NCI-H69 (cell line): ENCODE measurements at places on chromosomes 6 and 20.

DNA sequence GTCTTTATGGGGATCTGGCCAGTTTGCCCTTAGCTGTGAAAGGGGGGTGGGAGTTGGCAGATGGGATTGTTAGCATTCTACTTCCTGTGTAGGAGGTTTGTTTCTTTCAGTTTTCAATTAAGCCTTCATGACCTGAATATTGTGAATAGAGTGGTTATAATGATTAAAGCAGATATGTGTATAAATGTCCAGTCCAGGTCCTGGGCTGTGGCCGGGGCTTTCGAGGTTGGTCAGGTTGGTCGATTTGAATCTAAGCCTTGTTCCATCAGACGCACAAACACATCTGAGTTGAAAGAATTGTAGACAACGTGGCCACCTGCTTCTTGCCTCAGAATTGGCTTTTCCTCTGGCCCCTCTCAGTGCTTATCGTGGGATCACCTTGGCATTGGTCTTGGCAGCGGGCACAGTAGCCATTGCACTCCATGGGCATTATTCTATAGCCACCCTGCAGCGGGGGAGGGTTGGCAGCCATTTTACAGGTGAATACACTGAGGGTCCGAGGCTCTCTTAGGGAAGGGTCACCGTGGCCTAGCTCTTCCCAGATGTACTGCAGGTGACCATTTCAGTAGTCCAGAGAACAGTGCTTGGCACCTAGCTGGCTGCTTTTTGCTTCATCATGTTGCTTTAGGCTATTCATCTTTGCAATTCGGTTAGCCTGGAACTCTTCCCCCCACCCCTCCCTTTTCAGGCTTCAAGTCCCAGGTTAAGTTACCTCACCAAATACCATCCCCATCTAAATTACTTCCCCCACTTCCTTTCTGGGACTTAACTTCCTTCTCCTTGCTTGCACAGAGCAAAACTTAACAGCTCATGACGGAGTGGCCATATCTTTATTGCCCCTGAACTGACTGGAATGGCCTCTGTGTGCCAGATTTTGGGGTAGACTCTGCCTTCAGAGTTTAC, 1.1 kb downstream of the RNF114 start:
- peak; percentile 5 for DNase-seq

DNA sequence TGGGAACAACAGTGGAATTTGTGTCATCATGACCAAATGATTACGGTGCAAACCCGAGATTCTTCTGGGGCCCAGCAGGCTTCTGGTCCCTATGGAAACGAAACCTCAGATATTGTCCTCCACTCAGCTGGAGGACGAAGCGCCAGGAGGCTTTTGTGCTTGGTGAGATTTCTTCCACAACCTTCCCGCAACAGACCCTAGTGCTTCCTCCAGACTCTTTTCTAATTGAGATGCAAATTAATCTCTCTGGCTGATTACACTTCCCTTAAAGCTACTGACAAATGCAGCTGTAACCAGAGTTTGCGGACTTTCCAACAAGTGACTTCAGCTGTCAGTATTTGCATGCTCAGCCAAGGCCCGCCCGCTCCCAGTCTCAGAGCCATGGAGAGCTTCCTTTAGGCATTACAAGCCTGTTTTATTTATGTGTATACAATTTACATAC, 96.0 kb downstream of the INSM1 start:
- peak; percentile 98 for DNase-seq

- no peak for DNase-seq
Observed at GRCh38 chr6:149114167-149114566, 203.3 kb upstream of the TAB2 start.

GRCh38 chr6:18055714-18056382, 66.6 kb downstream of the NHLRC1 start:
- DNase-seq: no peak

DNA sequence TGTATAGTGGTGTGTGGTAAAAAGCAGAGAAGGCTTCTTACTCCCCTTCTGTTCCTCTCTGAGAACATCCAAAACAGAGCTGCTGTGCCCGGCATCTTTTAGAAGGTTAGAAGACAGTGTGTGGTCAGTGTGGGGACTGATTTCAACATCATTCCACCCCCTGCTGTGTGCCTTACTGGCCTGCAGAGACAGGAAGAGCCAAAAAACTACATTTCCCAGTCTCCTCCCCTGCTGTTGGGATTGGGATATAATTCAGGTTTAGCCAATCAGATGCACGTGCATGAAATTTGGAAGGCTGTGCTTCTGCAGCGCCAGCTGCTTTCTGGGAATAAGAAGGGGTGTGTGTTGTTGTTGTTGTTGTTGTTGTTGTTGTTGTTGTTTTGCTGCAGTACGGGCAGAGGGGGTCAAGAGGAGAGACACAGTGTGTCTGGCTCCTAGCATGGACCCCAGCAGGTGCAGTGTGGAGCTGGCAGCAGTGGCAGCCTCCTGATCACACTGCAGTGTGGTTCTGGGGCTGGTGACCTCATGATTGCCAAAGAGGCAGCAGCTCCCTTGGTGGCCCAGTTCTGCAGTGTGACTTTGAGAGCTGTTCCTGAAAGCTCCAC, 74.7 kb downstream of the MRPL14 start:
- DNase-seq: no peak

DNA sequence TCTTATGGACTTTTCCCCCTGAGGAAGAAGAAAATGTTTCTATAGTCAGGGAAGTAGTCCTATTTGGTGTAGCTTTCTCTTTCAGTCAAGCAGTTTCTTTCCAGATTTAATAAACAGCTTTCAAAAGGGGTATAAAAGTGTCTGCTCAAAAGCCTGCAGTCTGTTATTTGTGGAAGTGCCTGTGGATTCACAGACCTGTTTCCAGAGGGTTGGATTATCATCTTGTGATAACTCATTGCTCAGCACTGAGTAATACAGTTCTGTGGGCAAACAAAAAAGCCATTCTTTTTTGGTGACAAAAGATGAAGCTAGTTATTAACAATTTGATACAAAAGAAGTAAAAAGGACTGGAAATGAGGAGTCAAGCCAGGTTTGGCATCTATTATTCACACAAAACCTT, 358.2 kb upstream of the ID4 start:
- peak; percentile 46 for DNase-seq

DNA sequence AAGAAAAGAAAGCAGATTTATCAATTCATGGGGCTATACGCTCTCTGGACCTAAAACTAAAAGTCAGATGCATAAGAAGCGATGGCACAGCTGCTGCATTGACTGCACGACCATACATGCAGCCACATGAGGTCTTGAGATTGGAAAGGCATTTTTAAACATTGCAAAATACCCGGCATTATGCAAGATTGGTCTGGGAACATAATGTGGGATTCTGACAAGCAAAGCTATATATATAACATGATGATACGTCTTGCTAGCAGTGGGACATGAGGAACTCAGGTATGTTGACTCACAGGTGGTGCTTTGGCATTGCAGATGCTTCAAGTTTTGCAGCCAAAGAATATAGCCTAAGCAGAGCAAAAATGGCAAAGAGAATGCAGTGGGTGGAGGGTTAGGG, 55.1 kb downstream of the SAMD3 start:
- no peak for DNase-seq

- DNase-seq: no peak
Observed at GRCh38 chr6:38476888-38477287, 162.8 kb downstream of the BTBD9 start.

DNA sequence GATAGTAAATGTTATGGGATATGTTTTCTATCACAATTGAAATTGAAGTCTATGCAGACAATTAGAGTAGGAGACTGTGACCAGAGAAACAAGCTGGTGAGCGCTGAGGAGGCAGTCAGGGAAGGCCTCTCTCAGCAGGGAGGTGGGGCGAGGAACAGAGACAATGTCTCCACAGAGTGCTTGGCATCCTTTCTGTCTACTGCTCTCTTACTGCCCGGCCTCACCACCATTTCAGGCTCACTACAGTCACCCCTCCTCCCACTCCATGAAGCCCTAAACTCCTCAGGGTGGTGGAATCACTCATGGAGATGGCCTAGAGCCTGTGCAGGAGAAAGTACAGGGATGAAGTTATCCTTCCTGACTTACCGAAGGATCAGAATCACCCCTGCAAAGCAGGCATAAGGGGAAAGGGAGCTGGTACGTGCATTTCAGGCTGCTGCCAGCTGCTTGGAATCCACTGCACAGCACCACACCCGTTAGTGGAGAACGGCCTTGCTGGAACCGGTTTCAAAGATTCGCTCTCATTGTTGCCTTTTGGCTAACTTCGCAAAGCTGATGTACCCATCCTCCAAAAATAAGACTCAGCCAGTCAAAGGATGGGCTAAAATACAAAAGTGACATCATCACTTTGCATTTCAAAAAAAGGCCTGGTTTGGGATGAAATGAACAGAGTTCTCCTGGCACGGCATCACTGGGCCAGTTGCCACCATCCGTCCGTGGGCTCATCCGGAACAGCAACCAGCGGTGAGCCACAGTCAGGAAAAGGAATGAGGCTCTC, 67.3 kb downstream of the SLC22A23 start:
- DNase-seq: no peak

- DNase-seq: peak; percentile 38
Observed at GRCh38 chr20:46708172-46708860, 1.1 kb upstream of the SLC2A10 start.

GRCh38 chr6:87697581-87698546, 4.2 kb downstream of the AKIRIN2 start:
- DNase-seq: peak; percentile 80

DNA sequence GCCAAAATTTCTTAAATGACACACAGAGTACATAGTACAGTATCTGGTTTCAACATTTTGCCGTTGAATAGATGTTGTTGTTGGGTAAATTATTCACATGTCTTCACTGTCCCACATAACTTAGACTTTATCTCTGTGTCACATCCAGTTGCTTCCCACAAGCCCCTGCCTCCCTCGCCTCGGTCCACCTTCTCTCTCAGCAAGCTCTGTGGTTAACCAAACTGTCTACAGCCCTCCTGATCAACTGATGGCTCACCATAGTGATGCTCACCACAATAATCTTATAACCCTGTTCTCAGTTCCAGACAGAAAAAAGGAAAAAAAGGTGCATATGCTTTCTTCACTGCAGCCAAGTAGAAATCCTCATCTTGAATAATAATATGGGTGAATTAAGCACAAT, 23.0 kb downstream of the IL17F start:
- no peak for DNase-seq

DNA sequence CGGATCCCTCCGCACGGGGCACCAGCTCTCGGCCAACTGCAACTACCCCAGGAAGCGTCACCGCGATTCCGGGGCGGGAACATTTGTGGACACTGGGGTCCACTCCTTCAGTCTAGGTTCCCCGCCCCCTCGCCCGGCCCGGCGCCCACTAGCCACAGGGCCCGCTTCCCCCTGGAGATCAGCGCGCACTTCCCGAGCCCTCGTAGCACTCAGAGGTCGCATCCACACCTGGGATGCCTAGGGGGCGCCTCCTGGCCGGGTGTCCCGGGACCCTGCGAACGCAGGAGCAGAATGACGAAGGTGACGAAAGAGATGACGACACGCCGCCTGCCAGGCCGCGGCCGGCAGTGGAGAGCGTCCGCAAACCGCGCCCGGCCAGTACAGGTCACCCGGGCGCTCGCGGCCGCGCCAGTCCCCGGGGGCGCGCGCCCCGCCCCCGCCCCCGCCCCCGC, 309 bp upstream of the AIG1 start:
- peak; percentile 61 for DNase-seq

DNA sequence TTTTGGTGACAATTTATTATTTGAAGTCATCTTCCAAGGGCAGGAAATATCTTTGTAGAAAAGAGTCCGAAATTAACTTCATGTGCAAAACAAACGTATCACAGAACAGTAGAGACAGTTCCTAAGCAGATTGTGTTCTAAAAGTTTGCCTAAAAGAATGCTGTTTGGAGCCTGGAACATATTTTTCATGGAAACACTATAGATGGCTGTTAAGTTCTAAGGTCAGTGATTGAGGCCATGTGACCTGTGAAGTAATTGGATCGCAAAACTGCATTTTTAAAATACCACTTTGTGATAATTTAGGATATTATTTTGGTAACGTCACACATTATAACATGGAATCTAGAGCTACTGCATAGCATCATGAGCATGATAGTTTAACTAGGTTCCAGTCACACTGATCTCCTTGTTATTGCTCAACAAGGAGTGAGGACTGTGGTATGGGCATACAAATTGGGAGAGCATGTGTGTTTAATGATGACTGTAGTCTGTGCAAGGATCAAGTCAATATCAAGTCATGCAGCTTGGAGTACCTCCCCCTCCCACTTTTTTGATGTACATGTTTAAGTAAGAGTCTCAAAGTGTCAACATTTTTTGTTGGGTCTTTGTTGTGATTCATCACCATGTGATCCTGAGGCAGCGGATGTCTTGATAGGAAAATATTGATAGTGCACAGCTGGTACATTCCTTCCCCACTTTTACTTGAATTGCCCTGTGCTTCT, 609.3 kb upstream of the CITED2 start:
- DNase-seq: peak; percentile 17

DNA sequence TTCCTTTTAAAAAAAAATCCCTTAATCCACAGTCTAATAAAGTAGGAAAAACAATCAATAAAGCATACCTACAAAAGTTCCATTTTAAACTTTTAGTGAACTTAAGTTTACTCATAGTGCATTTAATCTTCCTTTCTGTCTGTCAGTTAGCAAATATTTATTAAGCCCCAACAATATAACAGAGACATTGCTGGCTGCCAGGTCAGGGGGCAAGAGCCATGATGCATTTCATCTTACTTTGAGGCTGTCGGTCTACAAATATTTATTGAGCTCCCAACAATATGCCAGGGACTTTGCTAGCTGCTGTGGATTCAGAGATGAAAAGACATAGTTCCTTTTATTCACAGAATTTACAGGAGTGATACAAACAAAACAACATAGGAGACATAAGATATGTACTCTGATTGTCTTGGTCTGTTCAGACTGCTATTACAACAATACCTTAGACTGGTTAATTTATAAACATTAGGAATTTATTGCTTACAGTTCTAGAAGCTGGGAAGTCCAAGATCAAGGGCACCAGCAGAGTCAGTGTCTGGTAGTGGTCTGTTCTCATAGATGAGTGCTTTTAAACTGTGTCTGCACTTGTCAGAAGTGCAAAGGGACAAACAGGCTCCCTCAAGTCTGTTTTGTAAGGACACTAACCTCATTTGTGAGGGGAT, 118.6 kb downstream of the PLCB1 start:
- peak; percentile 51 for DNase-seq

DNA sequence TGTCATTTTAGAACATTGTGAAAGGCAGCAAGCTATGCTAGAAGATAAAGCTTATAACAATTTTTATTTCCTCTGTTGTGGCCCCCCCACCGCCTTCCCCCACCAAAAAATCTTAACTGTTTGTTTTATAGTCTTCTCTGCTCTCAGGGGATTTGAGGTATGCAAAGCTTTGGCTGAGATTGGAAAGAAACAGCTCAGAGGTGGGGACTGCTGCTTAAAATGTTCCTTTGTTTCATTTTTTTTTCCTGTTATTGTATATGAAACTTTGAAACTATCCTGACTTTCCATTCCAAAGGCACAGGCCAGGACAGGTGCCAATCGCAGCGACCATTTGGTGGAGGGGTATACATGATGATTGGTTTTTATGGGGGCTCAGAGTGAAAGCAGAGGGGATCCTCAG, 114.7 kb upstream of the PHACTR1 start:
- no peak for DNase-seq
